ENCODE measurements at places on chromosomes 7 and 10. TPM values are rescaled to one million over a fixed set of nuclear protein-coding genes. Genes with fewer than 3 reads are reported as not detected.
A peak's percentile ranks its signal among the peaks of the same experiment; 100 is the strongest.

Gene GPR26
- polyA plus RNA-seq, result not detected

Gene CCL26
- not detected for polyA plus RNA-seq

DNA sequence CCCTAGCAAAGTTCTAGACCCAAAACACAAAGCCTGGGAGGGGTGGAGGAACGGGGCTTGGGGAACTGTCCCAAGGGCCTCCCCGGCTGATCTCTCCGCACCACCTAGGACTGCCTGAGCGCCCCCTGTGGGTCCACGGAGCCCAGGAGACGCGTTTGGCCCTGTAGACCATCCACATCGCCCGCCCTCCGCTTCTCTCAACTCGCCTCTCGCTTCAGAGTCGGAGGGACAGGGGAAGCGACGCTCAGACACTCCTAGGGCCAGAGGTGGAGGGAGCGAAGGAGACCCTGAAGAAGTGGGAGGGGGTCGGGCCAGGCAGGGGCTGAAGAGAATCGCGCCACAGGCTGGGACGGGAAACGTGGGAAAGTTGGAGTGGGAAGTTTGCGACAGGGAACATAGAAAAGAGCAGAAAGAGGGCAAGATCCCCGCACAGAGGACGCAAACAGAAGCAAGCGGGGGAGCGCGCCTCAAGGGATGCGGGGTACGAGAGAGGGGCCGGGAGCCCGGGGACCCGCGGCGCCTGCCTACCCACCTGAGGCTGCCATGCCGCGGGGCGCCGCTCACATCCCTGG lies 378 bp downstream of the PIK3AP1 start:
- DNase-seq, result peak; percentile 70

DNA sequence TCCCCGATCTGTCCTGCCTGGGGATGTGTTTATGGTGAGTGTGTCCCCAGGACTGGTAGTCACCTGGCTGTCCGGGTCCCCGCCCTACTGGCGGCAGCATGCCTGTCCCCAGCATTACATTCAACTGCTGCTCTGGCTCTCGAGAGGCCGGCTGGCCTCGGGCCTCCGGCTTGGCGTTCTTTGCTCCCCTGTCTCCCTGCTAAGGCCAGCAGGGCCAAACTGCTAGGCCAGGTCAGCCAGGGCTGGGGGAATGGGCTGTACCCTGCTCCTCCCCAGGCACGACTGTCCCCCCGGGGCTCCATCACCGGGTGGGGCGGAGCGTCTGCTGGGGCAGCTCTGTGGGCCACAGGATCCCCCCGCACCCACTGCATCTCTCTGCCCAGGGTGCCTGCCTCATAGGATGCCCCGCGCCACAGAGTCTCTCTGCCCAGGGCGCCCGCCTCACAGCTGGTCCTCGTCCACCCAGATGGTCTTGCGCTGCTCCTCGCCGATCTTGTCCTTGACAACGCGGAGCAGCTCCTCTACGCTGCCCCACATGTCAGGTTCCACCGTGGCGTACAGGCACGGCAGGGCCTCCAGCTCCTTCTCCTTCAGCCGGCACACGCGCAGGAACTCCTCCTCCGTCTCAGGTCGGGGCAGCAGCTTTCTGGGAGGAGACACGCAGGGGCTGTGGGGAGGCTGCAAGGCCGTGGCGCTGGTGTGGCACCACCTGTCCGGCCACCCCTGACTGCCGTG lies 62.3 kb upstream of the GNA12 start:
- no peak for DNase-seq

Gene GTF2IRD2
- 2.2 TPM for polyA plus RNA-seq

- no peak for DNase-seq
Measured at GRCh38 chr7:144818511-144818910, 17.3 kb downstream of the TPK1 start.

DNA sequence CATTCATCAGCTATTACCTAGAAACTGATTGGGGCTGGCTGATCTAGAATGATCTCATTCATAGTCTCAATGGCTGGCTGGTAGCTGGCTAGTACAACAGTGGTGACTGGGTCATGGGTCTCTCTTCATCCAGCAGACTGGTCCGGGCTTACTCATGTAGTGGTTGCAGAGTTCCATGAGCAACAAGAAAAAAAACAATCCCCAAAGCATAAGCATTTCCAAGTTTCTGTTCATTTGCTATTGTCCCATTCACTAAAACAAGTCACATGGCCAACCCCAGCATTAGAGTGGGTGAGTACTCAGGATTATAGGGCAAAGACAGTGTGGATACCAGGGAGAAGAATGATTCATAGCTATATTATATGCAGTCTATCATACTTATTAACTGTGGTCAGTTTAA lies 85.2 kb upstream of the SEMA3C start:
- DNase-seq, result no peak

GRCh38 chr7:22447762-22448161 lies 52.2 kb downstream of the STEAP1B start:
- no peak for DNase-seq

DNA sequence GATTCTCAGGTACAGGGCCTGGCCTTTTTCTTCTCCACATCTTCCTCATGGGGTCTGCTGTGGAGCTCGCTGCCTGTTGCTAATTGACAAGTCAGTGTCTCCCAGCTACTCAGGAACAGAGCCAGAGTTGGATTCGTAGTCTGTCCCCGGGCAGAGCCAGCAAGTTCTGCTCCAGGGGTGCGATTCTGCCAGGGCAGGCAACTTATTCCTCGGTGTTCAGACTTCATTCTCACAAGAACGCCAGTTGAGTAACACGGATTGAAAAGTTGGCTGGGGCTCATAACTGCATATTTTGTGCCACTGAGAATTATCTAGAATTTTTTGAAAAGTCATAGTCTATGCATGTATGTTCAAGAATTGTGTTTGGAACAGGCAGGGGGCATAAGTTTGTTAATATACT lies 336.7 kb upstream of the NPVF start:
- DNase-seq, result no peak

GRCh38 chr7:85567983-85568382 lies 381.1 kb upstream of the SEMA3D start:
- no peak for DNase-seq

DNA sequence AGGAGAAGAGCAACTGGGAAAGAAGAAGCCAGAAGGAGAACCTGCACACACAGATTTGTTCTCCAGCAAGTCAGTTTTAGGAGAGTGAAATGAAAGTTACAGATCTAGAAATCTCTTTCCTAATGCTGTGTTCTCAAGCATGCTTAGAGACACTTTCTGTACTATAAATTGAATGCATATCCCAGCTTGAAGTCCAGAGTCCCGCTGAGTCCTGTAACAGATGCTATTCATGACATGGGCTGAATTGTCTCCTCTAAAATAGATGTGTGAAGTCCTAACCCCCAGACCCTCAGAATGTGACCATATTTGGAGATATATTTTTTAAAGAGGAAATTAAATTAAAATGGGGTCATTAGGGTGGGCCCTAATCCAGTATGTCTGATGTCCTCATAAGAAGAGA lies 46.9 kb upstream of the GJD4 start:
- DNase-seq, result no peak

GRCh38 chr7:112982441-112983063 lies 104.1 kb downstream of the GPR85 start:
- DNase-seq, result no peak

Gene VWDE
- not detected for polyA plus RNA-seq

Gene FASTK
- 95.2 TPM for polyA plus RNA-seq
